Stimulated activated CD4-positive, alpha-beta T cell treated with anti-CD3 and anti-CD28 coated beads, Interleukin-1b, Interleukin-23, amount 100 ng/mL, for 1 hour (primary cell): ENCODE measurements at places on chromosomes 11 and 22.

DNA sequence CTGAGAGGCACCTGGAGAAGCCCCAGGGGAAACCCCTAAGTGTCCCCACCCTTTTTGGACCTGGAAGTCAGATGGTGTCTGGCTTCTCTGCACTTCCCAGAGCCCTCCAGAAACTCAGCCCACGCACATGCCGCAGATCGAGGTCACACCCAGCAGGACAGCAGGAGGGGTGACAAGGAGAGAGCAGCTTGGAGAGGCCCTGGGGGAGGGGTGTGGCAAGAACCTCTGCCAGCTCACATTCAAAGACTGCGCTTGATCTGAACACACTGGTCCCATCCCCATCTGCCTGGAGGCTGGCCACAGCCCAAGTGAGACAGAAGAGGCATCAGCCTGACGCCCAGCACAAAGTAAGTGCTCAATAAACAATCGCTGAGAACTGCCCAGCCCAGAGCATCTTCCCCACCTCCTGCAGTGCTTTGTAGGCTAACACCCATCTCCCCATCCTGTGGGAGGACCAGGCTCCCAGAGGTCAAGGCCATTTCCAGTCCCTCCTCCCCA, 21.4 kb downstream of the TMPRSS6 start:
- DNase-seq = no peak

DNA sequence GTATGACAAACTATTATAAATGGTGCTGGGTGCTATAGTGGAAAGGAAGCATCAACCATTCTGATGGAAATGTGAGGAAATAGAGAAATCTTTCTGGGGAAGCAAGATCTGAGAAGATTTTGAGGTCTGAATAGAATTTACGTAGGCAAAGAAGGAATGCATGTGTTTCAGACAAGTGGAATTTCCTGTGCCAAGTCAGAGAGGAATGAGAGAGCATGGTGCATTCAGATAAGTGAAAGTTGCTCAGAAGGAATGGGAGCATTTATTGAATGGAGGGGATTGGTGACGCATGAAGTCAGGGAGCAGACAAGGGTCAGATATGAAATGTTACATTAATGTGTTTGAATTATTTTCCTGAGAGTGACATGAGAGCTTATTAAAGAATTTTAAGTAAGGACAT, 725.5 kb downstream of the METTL15 start:
- no peak for DNase-seq

DNA sequence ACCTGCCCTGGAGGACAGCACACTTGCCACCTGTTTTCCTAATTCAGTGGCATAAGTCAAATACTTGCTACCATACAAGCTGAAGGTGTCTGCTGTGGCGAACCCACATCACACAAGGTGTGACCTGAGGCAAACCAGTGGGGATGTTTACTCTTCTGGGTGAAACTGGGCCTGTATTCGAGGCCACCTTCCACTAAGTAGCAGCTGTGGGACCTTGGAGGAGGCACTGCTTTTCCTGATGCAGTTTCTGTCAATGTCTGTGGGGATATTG, 927.4 kb downstream of the BRD1 start:
- DNase-seq = no peak

GRCh38 chr11:116732271-116733042, 40.3 kb downstream of the BUD13 start:
- peak; percentile 10 for DNase-seq

- no peak for DNase-seq
These were observed 10.1 kb downstream of the C11orf91 start for GRCh38 chr11:33690290-33691065.

DNA sequence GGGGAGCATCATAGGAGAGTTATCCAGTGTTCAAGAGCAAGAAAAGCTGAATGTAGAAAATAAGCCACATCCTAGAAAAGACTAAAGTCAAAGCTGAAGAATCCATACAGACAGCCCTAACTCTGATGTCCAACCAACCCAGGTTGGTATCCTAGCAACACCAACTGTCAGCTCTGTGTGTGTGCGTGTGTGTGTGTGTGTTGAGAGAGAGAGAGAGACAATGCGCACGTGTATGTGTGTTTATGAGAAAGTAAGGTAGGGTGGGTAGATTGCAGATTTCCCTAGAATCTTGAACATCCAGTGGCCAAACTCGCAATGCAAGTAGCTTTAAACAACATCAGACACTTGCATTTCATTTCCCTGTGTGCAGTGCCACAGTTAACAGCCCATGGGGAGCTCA, 274.9 kb downstream of the FAM181B start:
- no peak for DNase-seq

- DNase-seq = no peak
These were observed 75.2 kb upstream of the KIRREL3 start for GRCh38 chr11:127075758-127076157.

DNA sequence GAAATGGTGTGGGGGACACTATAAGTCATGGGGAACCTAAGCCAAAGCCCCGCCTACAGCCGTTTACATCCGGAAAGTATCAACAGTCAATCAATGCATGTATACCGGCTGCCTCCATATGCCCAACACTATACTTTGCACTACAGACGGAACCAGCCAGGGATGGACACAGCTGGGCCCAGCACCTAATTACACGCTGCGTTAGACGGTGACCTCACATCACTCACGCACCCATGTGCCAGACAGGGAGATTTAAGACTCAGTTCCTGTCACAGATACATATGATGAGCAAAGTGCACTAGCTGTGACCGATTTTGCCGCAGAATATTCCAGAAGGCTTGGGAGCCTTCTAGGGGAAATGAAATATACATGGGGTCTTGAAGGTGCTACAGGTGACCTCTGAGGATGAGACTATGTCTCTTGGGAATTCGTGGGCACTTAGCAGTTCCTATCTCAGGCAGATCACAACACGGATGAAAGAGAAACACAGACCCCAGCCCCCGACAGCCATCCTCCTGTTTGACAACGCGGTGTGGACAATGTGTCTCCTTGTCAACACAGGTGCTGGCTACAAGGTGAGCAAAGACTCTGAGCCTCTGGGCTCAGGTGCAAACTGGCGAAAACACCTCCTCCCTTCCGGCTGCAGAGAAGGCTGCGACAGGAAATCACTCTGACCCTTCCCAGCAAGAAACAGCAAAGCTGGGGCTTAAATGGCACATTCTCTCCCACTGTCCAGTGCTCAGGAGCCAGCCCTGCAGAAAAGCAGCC, 8.0 kb downstream of the AHNAK start:
- no peak for DNase-seq

GRCh38 chr11:43895601-43896000, 15.0 kb downstream of the ALKBH3 start:
- DNase-seq = no peak

DNA sequence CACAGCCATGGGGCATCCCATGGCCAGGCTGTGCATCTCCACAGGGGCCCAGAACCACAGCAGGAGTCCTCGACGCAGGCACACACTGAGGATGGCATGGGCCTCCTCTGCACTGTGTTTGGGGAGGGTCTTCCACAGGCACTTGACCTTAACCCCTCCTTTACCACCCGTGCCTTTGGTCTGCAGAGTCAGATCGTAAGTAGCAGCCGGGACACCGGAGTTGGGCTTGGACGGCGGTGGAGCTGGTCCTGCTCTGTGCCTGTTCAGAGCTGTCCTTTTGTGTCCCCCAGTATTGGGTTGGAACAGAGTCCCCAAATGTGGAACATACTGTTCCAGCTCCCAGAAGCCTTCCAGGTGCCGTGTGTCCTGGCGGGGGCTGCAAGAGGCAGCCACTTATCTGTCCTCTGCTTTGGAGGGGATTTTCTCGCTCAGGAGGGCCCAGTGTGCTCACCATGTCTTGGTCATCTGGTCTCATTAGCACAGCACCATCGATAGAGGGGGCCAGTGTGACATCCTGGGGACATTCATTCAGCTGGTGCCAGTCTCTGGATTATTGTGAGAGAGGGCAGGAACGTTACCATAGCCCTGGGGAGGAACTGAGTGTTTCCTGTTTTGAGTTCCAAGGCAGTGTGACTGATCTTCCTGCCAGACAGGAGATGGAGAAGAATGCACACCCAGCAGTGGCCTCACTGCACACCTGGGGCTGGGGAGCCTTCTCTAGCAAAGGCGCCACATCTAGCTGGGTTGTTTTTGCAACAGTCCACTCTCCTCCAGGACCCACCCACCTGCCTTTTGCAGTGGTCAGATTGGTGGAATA, 12.4 kb downstream of the CRELD2 start:
- no peak for DNase-seq

DNA sequence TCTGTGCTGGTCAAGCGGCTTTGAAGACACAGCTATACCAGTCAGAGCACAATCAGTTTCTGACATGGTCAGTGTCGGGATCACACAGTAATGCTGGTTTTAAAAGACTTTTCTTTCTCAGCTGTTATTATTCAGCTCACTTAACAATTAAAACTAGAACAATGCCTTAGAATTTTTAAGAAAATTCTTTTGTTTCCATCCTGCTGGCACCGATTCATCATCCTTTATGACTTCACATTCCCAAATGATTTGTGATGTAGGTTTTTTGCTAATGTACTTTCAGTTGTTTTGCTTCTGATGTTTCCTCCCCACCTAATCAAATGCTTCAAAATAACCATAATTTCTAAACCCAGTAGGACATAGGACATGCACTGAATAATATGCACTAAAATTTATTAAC, 34.5 kb upstream of the OLFML1 start:
- no peak for DNase-seq

DNA sequence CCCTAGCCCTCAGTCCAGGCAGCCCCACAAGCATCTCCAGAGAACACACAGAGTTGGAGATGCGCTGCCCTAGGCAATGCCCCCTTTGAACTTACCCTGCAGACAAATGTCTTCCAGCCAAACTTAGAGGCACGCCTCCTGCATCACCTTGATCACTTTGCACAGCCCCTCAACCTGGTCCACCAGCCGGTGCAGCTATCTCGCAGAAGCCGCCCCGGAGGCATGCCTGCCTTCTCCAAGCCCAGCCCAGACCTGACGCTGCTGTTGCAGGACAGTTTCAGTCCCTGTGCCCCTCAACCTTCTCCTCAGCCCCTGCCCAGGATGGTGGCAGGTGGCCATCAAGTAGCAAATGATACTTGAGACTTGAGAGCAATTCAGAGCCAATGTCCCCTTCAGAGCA, 16.7 kb upstream of the POU2AF1 start:
- DNase-seq = no peak

GRCh38 chr22:22886546-22886945, 1.1 kb upstream of the IGLL5 start:
- no peak for DNase-seq

- DNase-seq = no peak
These were observed 68.4 kb upstream of the LDLRAD3 start for GRCh38 chr11:35875466-35875865.

DNA sequence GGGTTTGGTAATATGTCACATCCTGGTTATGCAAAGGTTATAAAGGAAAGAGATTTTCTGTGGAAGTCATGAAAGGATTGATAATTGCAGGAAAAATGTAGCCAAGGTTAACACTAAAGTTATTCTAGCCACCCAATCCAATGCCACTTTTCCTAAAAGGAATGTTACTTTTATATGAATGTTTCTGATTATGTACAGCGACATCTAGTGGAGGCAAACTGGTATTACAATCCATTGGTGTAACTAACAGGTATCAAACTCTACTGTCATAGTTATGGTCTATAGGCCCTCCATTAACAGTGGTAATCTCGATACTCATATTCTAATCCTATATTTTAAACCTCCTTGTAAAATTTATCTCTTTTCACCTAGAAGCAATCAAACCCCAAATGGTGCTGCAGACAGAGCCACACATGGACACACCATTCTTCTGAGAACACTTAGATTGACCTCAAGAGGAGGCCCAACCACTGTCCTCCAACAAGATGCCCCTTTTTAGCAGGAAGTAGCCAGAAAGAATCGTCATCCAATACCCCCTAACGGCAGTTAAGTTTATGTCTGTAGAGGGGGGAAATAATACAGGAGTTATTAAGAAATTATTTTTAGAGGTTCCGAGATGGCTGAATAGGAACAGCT, 74.9 kb upstream of the RAG2 start:
- no peak for DNase-seq

GRCh38 chr22:17159504-17159951, 451 bp upstream of the HDHD5 start:
- DNase-seq = peak; percentile 43
